ENCODE measurements at places on chromosomes 6 and 20.

DNA sequence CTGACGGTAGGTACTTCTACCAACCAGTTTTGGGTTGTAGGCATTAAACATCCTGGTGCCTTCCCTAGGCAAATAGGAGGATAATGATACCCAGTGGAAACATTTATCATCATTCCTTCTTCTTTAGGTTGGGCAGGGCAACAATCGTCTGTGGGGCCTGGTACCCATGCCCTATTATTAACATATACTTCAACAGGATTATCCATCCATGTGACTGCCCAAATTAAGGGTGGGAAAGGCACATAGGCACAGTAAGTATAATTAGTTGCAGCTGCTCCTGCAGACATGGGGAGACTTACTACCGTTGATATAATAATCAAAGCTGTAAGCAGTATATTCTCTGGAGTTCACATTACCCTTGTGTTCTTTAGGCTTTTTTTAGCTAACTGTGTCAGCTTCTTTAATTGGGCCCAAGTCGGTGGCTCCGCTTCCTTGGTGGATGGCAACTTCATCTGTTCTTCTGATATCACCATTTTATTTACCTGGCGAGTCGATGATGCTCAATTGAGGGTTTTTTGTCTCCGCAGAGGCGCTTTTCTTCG lies 16.8 kb downstream of the RPL7L1 start:
- no peak for DNase-seq

DNA sequence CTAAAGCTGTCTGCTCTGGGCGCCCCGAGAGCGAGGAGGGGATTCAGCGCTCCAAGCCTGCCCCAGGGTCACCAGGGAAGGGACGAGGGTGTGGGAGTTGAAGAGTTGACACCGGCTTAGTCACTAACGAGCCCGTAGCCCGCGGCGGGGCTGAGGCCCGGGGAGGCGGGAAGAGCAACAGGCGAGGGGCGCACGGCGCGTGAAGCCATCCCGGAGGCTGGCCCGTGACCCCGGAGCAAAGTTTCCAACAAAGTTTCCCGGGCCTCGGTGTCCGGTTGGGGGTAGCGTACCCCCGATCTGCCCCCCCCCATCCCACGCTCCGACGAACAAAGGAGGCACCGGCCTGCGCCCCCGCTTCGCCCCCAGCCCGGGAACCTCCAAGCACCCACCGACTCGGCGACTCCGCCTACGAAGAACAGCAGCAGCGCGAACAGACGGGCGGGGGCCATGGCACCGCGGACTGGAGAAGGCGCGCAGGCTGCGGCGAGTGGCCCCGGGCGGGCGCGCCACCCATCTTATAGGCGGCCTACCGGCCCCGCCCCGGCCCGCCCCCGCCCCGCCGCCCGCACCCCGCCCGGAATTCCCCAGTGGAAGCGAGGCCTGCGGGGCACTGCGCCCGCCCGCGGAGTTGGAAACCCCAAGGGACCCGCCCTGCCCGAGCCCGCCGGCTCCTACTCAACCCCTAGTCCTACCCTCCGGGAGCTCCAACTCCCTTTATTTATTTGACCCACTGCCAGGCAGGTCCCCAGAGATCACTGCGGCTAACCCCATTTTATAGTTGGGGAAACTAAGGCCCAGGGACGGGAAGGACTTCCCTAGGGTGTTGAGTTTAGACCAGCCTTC lies at the start of gene SDC4:
SDC4 (minus strand) TSS at position 489 of the 843 bp plus-strand sequence; CDS start at position 449, 40 bp downstream.
- peak; percentile 66 for DNase-seq

- no peak for DNase-seq
Observed at GRCh38 chr6:105645958-105646357, 243.1 kb upstream of the PREP start.

DNA sequence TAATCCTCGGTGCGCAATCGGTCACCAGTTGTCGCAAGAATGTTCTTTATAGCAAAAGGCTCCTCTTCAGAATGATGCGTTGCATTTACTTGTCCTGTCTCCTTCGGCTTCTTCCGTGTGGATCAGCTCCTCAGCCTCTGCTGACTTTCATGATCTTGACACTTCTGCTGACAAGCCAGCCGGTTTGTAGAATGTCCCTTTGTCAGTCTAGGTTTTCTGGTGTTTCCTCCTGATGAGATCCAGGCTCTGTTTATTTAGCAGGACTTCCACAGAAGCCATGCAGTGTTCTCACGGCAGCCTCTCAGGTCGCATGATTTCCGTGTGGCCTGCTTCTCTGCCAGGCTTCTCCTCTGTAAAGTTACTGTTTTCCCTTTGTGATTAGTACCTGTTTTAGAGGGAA lies 66.9 kb downstream of the STX11 start:
- no peak for DNase-seq

Measured in hematopoietic multipotent progenitor cell treated with erythropoietin and hydrocortisone succinate and interleukin-3 and kit ligand, for 17 days (in vitro differentiated cells).